ENCODE measurements at places on chromosomes 3 and 15.
A peak's percentile ranks its signal among the peaks of the same experiment; 100 is the strongest.

DNA sequence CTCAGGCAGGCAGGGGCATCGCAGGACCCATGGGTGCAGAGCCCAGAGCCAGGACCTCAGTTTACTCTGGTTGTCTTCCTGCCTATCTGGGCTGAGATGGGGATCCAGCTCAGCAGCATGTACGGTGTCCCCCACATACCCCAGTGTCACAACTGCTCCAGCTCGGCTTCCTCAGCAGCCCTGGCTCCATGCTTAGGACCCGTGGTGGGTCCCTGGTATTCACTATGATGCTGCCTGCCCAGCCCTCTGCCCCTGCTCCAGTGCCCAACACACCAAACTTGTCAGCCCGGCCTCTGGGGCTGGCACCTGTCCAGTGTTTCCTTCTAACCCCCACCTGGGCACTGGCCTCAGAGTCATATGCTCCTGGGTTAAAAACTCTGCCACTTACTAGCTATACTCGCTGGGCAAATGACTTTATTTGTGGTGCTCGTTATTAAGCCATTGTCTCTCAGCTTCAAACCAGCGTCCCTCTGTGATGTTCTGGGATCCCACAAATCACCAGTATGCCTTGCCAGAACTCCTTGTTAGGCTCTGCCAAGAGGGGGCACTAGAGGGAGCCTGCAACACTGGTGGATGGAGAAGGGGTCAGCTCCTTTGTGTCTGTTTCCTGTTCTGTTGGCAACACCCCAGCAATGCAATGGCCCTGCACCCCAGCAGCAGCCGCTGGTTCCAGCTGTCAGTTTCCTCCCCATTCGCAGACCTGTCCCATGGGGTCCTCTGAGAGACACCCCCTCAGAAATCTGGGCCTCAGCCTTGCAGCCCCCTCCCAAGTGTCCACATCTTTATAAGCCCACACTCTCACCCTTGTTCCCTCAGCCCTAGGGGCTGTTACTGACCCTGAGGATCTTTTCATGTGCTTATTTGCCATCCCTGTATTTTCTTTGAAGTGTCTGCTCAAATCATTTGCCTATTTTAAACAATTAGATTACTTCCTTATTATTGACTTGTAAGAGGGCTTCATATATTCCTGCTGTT, 24.1 kb upstream of the MRPS22 start:
- no peak for DNase-seq

DNA sequence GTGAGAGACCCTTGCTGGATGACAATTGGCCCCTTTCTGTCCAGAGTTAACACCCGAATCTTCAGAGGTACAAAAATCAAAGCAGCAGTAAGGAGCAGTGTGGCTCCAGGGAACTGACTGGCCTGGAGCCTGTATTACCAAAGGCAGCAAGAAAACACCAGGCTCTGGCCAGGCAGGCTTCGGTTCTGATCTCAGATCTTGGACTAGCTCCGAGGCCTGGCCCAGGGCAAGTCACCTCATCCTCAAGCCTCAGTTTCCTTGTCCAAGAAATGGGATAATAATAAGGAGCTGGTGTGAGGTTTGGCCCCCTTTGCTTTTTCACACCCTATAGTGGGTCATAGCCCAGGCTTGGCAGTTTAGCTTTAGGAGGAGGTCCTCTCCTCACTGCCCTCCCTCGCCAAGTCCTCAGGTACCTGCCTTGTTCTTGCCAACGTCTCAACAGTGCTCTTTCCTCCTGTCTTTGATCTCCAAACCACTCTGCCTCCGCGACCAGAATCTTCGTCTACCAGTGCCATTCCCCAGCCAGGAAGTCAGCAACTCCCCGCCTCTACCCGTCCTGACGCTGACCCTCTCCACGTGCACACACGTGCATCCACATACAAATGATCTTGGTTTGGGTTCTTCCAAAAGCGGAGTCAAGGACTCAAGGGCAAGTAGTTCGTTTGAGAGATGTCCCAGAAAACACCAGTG, 82.6 kb upstream of the TLE3 start:
- no peak for DNase-seq

DNA sequence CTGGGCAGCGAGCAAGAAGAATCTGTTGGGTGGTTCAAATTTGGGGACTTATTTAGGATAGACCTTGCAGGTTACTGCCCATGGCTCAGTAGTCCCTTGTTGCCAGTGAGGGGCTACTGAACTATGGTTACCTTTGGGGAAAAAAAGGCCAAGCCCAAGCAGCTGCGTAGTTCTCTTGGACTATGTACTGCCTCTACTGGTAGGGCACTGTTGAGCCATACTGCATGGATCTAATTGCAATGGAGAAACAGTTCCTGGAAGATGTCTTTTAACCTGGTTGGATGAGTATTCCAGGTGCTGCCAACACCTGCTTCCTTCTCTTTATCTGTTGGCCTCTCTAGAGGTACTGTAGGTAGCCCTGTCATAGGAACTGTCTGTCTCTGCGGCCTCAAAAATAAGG, 671.9 kb upstream of the CBLB start:
- DNase-seq: no peak

DNA sequence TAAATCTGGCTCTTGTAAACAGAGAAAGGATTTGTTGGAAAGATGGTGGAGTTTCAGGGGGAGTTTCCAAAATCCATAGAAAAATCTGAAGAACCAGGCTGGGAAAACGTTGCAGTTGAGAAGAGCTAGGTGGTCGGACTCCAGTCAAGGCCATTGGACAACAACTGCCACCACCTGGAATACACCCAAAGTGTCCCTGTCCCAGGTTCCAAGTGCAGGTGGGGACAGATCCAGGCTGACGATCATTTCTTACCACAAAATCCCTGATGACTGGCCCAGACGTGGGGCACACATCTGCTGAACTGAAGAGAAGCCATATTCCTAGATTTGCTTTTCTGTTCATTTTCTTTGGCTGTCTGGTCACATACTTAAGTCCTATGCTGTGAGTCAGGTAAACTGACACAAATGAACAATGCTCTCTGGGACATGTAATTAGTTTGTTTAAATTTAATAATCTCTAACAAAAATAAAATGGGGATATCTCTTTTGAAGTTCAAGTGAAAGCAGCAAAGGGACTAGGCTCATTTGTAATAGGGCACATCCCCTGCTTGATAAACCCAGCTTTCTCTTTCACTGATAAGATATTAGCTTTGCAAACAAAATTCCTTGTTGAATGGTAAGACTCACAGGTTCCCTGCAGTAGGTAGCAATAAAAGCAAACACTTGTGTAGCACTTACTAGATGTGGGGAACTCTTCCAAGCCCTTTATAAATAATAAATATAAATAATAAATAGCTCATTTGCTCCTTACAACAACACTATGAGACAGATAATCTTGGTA, 88.5 kb downstream of the MYLK start:
- no peak for DNase-seq

DNA sequence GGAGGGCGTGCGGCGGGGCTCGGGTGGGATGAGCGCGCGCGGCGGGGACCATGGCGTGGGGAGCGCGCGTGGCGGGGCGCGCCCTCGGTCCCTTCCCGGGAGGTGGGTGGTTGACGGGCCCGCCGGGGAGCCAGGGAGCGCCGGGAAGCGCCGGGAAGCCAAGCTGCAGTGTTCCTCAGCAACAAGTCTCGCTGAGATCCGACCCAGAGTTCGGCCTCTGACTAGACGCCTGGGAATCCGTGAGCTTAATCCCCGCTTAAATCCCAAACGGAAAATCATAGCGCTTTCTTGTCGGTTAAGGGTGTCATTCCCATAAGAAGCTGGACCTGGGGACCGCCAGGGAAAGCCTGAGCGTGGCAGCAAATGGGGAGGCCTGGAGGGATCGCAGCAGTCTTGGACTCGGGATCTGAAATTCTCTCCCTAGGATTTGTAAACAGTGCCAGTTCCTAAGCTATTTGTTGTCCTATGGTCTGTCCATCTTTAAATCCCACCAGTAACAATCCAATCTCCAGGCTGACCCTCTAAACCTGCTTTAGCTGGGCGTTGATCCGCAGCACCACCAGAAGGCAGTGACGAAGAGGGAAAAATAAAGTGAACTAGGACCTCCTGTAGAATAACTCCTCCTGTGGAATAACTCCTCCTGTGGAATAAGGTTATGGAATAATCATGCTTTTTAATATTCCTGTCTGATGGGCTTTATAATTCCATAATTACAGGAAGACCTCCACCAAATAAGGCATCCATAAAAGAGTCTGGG, 570 bp upstream of the NEDD4 start:
- no peak for DNase-seq

DNA sequence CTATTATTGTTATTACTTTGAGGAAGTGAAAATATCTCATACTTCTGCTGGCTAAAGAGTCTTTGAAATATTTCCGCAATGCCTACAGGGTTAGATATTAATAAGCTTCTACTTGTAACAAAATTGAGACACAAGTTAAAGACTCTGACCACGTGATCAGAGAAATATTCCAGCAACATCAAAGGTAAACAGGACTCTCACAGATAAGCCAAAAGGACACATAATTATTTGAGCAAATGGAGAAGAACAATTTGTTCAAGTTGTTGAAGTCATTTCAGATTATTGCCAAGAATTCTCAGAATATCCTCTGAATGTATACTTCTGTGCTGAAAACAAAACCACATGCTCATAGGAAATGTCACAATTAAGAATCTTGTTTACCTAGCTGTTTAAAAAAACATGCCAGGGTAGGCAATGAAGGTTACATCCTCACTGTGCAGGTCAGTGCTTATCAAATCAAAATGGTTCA, 225.8 kb upstream of the ALCAM start:
- DNase-seq: no peak

- no peak for DNase-seq
Observed at GRCh38 chr3:72123908-72124441, 339.0 kb upstream of the PROK2 start.

GRCh38 chr3:120163026-120163425, 68.8 kb upstream of the GSK3B start:
- DNase-seq: no peak

DNA sequence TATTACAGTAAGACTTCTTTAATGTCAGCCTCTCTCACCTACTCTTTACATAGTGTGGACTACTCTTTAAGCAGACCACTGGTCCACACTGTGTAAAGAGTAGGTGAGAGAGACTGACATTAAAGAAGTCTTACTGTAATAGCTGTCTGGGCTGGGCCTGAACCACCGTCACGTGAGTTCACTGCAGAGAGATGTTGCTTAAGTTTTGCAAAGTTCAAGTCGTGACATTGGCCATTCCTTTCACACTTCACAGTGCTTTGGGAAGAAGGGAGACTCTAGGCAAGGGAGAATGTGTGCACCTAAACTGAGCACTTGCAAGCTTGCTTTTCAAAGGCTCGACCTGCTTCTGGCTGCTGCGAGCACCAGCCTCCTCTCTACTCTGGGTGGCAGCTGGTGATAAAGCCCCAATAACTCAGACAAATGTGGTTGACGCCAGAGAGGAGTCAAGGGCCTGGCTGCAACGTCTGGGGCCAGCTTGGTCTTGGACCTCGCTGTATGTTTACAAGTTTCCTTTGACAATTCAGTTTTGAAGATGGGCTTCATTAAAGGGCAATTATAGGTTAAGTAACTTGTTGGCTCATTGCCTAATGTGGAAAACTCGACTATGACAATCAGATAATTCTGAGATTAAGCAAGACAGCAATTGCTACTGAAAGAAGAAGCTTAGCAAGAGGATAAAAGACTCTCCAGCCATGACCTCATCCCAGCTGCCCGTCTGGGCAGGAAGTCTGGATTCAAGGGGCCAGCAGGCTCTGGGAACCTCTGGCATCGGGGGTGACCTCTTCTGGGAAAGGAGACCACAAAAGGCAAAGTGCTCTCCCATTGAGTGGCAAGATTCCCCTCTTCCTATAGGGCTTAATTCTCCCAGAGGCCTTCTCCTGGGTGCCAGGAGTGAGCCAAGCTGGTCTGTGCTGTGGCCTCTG, 242.1 kb upstream of the TLE3 start:
- DNase-seq: no peak

GRCh38 chr3:120258009-120258408, 27.0 kb downstream of the GPR156 start:
- DNase-seq: no peak

DNA sequence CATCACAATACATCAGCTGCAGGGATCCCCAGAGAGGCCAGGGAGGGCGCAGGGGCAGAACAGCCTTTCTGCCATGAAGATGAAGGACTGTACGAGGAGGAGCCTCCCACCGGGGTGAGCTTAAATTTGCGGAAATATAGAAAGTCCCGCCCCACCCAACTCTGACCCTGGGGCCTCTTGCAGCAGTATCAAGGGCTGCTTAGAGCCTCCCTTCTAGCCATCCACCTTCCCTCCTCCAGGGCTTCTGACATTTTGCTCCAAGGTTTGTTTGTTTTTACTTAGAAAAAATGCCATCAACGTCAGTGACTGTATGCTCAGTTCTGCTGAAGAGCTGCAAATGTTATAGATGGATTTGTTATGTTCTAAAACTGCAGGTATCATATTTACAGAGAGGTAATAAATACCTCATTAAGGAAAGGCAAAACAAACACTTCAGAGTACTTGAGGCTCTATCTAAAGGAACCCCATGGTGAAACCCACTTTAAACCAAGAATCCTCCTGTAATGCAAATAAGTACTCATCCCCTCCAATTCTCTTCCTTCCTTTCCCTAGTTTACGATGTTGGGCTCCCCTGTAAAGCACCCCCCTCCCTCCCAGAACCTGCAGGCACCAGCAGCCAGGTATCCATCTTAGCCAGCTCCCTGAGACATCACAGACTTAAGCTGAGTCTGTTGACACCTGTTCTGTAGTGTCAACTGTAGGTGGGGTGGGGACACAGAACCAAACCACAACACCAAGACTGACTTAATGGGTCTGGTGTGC, 30.5 kb downstream of the RFTN1 start:
- peak; percentile 35 for DNase-seq

- DNase-seq: no peak
Observed at GRCh38 chr3:99419116-99419515, 219.3 kb upstream of the COL8A1 start.

- DNase-seq: no peak
Observed at GRCh38 chr3:46324036-46324435, 29.9 kb upstream of the CCR2 start.

Data from naive thymus-derived CD8-positive, alpha-beta T cell (primary cell).